Body of pancreas (tissue), 4 donors: ENCODE measurements at places on chromosomes 7 and 10. TPM values are rescaled to one million over a fixed set of nuclear protein-coding genes. Genes with fewer than 3 reads are reported as not detected.

- no peak for DNase-seq
These were observed 511.0 kb downstream of the GFRA1 start for GRCh38 chr10:115762029-115762428.

The LHFPL3 gene
- not detected for total RNA-seq

The PCLO gene
- 10.9 TPM for total RNA-seq

The DGKB gene
- total RNA-seq = 0.52 TPM

The HSPA12A gene
- 22.7 TPM for total RNA-seq

DNA sequence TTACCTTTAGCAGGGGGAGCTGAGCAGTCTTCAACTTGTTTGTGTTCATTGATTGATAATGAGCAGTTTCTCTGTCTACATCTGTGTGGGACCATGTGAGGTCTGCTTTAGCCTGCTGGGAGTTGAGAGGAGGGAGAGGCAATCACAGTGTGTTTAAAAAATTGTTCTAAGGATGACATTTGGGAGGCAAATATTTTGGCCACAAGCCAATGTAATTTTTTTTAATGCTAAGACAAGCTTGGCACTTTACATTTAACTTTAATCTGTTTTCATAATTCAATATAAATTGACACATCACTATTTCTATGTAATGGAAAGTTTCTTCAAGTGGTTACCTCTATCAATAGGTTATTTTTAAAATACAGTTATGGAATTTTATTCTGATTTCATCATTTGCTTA is 55.9 kb upstream of the SEMA3A start:
- no peak for DNase-seq

The C10orf143 gene
- total RNA-seq = 3.3 TPM

GRCh38 chr7:72317341-72317740 is 94.8 kb downstream of the CALN1 start:
- DNase-seq = no peak

- no peak for DNase-seq
These were observed 1.5 kb downstream of the BCAP29 start for GRCh38 chr7:107581387-107582013.

- DNase-seq = peak; percentile 72
These were observed 117.3 kb downstream of the HIPK2 start for GRCh38 chr7:139660317-139661042.

The CPA4 gene
- 10.2 TPM for total RNA-seq

The KCNH2 gene
- 3.6 TPM for total RNA-seq

The GJD4 gene
- not detected for total RNA-seq

The COL28A1 gene
- total RNA-seq = 13.8 TPM

The MKI67 gene
- 0.33 TPM for total RNA-seq

- no peak for DNase-seq
These were observed 519.1 kb downstream of the INHBA start for GRCh38 chr7:41183741-41184140.

DNA sequence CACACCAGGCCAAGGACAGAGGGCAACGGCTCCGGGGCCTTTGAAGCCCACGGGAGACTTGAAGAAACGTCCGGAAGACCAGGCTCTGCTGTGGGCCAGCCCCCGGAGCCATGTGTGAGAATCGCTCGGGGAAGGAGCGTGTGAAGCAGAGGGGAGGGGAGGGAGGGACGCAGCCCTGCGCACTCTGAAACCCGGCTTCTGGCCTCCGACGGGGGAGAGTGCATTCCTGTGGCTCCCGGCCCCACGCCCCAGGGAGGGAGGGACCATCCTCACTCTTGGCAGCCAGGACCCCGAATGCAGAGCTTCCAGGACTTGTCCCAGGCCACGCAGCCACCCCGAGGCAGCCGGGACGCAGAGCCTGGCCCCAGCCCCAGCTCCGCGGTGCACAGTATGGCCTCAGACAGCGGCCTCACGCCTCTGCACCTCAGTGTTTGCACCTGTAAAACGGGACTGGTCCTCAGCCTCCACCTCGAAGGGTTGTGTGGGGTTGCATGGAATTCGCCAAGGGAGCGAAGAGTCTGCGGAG is 67.4 kb downstream of the PDGFA start:
- DNase-seq = no peak
